Tongue (tissue), 3 donors: ENCODE measurements at places on chromosomes 2 and 18. TPM values are rescaled to one million over a fixed set of nuclear protein-coding genes. Genes with fewer than 3 reads are reported as not detected.

DNA sequence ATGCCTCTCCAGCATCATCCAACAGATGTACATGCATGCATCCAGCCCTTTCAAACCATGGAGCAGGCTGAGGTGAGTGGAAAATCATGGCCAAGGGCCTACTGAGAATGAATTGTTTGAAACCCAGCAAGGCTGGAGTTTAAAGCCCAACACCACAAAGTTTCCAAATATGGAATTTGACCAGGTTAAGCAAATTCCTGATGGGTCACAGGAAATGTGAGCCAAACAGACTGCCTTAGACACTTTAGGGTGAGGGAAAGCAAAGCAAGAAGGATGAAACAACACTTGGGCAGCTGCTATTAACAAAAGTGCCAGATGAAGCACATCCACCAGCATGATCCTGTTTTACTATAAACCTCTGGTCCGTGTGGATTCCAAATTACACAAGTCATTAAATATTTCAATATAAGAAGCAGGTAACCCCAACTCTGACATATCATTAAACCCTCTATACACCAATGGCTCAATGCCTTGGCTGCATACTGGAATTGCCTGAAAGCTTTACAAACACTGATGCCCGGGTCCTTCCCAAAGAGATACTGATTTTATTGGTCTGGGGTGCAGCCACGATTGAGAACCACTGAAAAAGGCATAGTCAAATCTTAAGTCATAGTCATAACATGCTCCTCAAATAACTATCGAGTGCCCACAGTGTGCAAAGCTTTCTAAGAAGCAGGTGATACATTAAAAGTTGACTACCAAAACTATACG is 9.1 kb downstream of the KLF7 start:
- DNase-seq: no peak

DNA sequence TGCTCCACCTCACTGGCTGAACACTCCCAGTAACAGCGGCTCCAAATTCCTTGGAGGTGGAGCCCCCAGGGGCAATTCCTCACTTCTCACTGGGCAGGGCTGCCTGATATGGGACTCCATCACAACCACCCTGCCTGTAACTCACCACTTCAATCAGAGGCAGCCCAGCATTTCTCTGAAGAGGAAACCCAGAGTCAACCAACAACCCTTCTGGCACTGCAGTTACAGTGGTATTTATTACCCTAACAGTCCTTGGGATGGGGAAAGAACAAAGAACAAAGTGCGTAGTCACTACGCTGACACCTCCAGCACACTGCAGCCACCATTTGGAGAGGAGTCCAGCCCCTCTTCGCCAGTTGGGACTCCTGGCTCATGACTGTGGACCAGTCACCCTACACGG is 85.7 kb upstream of the GALNT13 start:
- no peak for DNase-seq

GRCh38 chr2:83051538-83052170 is 1407.4 kb downstream of the SUCLG1 start:
- DNase-seq: no peak

DNA sequence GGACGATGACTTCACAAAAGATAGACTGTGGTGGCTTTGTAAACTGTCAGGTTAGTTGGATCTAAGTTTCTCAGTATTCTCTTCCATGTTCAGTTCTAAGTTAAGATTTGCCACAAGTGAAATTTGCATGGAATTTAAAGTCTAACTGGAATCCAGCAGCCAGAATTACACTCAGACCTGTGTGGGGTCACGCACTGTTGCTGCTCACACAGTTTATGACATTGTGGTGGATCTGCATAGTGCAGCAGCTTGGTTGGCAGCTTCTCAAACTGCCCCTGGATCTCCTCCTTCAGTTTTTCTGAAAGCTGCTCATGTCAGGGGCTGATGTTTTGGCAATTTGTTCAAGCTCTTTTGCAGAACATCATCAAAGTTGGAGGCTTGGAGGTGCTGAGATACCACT is 228.1 kb upstream of the KCNJ3 start:
- DNase-seq: no peak

DNA sequence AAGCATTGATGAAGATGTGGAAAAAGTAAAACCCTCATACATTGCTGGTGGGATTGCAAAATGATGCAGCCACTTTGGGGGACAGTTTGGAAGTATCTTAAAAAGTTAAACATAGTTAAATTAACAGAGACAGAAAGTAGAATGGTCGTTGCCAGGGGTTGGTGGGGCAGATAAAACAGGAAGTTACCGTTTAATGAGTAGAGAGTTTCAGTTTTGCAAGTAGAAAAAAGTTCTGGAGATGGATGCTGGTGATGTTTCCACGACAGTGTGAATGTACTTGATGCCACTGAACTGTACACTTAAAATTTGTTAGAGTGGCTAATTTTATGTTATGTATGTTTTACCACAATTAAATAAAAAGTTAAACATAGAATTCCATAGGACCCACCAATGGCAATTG is 44.5 kb upstream of the EGR4 start:
- DNase-seq: no peak

- DNase-seq: no peak
Measured at GRCh38 chr2:209391776-209392401, 32.0 kb upstream of the MAP2 start.

GRCh38 chr2:39540414-39540813 is 103.3 kb upstream of the MAP4K3 start:
- no peak for DNase-seq

DNA sequence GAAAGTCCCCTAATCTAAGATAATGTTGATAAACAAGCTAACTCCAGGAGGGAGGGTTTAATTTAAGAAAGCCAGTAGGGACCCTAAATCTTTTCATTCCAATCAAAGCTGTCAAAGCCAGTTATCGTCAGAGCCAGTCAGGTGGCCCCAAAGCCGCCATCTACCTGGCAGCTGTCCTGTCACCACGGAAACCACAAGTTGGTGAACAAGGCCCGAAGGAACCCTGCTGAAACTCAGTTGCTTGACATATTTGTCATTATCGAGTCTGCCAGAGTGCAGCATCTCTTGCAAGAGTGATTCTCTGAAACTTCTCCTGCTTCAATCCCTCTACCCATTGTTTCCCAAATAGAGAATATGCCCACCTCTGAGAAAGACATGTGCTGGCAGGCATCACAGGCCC is 30.8 kb upstream of the POLE4 start:
- DNase-seq: no peak

DNA sequence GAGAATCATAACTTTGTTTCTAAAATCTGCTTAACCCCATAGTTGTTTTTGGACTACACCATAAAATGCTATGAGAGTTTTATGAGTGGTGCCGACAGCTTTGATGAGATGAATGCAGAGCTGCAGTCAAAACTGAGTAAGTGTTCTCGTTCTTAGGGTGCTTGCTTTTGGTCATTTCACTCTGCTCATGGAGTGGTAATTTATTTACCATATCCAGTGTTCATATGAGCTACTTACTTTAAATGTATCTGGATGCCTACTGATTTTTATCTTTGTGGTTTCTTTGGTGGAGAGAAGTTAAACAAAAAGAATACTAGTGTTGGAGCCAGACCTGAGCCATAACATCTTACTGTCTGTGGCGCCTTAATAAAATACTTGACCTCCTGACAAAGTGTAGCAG is 16.4 kb downstream of the NDC80 start:
- no peak for DNase-seq

GRCh38 chr2:105782123-105782522 is 37.4 kb downstream of the NCK2 start:
- DNase-seq: no peak

DNA sequence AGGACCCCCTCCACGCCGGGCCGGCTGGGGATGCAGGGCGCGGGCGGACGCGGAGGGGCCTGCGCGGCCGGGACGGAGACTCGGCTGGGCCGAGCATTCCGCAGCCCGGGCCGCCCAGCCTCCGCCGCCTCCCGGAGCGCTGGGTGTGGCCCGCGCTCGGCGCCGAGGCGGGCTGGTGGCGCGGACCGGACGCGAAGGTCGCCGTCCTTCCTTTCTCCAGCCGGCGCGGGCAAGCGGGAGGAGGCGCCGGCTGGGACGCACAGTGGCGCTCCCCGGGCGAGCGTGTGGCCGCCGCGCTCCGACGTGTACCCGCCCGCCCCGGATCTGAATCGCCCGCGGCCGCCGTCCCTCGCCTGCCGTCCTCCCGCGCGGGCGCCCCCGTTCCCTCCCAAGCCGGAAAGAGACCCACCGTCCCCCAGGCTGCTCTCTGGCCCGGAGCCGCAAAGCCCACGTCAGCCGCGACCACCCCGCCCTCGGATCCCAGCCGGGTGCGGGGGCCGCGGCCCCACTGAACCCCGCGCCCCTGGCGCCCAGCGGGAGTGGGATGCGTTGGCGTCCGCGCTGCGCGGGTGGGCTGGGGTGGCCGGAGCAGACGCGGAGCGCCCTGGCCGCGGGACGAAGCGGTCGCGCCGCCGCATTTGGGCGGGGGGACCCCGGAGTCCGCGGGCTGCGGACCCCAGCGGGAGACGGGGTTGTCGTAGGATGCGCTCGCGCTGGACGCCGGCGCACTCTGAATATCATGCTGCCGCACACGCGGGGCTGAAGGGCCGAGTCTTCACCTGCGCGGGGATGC is 634 bp downstream of the SPATS2L start:
- no peak for DNase-seq

- no peak for DNase-seq
Measured at GRCh38 chr18:64167408-64167925, 18.6 kb upstream of the LINC00305 start.

Gene HAAO
- total RNA-seq: 24.3 TPM

DNA sequence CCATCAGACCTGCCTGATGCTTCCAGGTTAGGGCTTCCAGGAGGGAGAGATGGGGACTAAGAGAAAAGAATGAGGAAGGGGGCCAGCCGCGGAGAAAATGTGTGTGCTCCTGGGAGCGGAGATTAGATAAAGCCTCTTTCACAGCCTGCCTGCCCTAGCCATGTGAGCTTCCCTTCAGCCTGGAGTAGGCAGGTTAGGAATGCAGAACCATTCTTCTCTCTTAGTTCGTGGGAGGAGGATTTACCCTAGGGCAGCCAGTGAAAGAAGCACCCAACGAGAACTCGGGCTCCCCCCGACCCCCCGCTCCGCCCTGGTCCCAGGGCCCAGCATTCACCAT is 36.1 kb downstream of the POMC start:
- no peak for DNase-seq

DNA sequence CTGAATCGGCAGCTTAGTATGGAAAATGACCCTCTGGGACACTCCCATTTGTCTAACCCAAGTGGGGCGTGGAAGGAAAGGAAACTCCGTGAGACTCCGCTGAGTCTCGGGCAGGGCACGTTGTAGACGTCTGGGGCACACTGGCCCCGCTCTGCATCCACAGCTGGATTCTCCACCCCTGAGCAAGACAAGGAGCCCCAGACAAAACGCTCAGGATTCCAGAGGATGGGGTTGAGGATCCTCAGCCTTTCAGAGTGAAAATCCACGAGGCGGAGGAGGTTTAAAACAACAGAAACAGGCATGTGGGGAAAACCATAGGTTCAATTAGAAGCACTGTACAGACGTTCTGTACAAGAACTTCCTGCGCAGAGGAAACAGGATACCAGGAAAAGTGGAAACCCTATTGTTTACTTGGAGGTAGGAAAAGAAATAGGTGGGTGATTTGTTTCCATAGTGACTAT is 124.9 kb upstream of the ZNF236 start:
- peak; percentile 64 for DNase-seq

Gene SERPINB7
- total RNA-seq: 0.72 TPM

- no peak for DNase-seq
Measured at GRCh38 chr2:48059975-48060374, 153.7 kb upstream of the FBXO11 start.

Gene SLC11A1
- total RNA-seq: 6.8 TPM

Gene SPP2
- total RNA-seq: not detected

- no peak for DNase-seq
Measured at GRCh38 chr2:215020283-215020682, 118.1 kb downstream of the ABCA12 start.

DNA sequence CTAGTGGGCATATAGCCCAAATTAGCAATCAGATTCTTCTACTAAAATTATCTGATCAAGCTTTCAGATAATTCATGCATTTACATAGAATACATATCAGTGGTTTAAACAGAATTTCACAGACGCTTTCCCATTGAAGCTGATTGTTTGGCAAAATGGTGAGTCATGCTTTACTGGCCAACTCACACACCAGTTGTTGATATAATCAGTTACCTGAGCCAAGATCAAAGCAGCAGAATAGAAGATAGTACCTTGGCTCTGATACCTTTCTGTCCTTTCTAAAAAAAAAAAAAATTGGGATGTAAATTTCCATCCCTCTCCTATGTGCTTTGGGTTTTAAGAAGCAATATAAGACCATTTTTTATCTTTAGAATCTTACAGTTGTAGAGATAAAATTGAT is 178.0 kb downstream of the MCFD2 start:
- no peak for DNase-seq

Gene EPAS1
- 83.4 TPM for total RNA-seq

Gene TRPM8
- total RNA-seq: not detected

DNA sequence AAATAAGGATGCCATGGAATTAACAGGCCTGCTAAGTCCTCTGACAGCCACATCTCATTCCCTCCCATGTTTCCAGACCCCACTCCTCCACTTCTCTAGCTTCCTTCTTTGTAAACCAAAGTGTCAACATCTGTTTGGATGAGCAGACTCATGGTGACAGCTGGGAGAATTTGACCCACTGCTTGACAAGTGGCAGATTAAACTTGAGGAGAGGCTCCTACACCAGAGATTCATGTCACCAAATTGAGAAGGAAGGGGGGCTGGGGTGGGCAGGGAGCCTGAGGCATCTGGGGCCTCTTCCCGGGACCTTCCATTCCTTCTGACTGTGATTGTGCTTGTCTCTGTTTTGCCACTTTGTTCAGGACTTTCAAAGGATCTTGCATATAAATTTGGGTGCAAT is 41.0 kb upstream of the IGFBP5 start:
- peak; percentile 80 for DNase-seq

DNA sequence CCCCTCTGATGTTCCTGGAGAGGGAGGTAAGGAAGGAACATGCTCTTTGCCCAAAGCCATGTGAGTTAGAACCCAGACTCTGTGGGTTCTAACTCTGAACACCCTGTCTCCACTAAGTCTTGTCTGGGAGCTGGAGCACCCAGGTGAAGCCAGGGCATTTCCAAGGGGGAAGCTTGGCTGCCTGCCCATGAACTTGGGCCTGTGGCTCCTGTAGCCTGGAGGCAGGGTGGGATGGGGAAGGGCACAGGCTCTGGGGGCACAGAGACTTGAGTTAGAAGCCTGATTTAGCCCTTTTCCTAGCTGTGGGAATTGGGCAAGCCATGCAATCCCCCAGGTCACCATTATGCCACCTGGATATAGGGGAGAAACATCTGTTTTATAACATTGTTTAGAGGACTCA is 65.2 kb downstream of the LBH start:
- no peak for DNase-seq

- no peak for DNase-seq
Measured at GRCh38 chr2:119683713-119684443, 4.9 kb downstream of the TMEM177 start.

DNA sequence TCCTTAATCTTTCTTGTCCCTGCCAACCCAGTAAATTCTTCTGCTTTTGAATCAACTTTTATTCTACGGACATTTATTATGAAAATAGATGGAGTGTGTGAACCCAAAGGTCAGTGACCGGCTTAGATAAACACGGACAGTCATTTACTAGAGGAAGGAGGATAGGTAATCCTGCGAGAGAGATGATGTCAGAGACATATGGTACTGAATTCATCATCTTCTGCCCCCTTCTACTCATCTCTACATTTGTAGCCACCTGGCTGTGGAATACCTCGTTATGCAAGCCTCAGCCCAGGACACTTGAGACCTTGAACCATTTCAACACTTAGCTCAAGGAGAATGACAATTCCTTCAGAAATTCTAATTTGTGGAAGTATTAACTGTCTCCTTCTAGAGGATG is 443.6 kb downstream of the TDRD15 start:
- no peak for DNase-seq
